NCI-H1694 treated with DMSO at 0.1 percent for 48 hours (cell line): ENCODE measurements at places on chromosomes 5 and 9.

GRCh38 chr5:130385656-130386055 lies 481.4 kb downstream of the CHSY3 start:
- DNase-seq = no peak

DNA sequence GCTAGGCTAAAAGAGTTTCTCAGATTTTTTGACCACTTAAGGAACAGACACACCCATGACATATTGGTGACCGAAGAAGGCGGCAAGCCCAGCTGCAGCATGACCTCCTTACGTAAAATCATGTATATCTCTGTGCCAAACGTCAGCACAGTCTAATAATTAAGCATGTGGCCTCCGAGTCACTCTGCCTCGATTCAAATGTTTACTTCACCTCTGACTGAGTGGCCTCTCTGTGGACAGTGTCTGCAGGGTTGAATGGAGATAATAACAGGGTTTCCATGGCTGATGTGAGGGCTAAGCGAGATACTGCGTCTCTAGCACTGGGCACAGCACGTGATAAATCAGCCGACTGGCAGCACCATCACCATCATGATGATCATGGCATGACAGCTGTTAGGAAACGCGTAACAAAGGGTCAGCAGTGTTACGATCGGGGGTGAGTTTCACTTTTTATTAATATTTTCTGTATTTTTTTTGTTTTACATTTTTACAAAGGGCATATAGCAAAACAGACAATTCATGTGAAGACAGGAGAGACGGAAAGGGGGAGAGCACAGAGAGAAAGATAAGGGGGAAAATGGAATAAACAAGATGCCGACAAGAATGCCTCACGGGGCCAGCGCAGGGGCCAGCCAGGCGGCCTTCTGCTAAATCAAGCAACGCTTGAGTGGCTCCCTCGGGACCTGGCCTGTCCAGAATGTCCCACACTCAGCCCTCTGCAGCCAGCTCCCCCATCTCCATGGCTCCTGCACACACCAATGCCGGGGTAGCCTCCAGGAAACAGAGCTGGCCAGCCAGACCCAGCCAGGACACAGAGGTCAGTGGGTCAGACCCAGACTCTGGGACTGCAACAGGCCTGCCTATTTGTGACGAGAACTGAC lies 60.3 kb downstream of the ADAMTS2 start:
- no peak for DNase-seq

DNA sequence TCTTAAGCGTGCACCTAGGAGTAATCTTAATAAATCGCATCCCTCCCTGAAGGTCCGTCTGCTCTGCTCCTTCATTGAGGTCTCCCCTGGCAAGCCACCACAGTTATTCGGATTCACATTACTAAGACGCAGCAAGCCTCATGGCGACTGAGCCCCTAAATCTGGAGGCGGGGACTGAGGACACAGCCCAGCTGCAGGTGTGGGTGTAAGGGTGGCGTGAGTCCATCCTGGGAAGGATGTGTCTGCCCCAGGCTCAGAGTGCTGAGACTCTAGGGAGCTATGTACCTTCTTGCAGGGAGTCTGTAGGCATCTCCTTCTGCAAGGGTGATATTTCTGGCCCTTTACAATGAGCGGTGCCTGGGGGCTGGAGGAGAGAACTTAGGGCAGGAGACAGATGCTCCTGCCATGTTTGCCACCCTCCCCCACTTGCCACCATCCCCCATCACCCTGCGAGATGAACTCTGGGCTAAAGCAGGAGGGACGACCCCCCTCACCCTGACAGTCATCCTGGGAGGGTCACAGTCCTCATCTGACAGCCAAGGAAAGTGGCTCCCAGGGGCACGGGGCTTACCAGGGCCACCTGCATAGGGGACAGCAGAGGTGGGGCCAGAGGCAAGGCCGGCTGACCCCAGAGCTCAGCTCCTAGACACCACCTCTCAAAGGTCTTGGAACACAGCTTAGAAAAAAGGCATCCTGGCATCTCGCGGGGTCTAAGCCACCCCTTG lies 76.4 kb upstream of the FCN1 start:
- DNase-seq = no peak

DNA sequence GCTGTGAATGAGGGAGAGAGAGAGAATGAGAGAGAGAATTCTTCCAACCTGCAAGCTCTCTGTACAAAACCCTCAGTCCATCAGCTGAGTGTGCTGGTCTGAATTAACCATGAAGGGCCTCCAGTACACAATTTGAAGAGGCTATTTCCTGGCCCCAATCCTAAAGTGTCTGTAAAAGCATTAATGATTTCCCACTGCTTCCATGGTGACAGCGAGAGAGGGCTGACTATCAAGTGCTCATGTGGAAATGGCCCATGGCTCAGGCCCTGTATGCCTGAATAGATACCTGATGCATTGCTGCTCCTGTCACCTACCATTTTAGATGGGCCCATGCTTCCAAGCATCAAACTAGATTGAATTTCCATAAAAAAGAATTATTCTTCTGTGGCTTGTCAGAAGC lies 592.4 kb downstream of the KIF4B start:
- no peak for DNase-seq

DNA sequence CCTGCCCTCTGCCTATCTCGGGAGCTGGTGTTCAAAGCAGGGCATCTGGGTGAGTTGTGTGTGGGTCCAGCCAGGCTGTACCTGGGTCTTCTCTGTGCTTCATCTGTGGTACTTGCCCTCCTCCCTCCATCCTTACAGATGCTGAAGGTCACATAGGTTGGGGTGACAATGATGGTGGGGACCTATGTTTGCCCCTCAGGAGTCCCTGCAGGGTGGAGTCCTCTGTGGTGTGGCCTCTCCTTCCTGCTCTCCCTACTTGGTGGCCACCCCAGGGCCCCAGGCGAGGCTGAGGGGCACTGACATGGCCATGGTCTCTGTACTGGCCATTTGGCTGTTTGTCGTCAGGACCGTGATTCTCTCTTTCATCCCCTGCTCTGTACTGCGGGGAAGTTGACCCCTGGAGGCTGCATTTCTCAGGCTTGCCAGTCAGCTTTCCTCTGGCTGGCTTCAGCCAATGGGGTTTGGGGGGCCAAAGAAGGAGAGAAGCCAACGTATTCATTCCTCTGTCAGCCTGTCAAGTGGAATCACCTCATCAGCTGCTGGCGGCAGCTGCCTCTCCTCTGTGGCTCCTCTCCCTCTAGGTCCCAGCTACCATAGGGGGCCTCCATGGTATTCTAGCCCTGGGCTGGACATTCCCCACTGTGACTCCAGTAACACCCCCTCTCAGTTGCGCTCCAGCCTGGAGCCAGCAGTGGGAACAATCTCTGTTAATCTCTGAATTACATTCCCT lies 4.6 kb downstream of the DCANP1 start:
- no peak for DNase-seq

DNA sequence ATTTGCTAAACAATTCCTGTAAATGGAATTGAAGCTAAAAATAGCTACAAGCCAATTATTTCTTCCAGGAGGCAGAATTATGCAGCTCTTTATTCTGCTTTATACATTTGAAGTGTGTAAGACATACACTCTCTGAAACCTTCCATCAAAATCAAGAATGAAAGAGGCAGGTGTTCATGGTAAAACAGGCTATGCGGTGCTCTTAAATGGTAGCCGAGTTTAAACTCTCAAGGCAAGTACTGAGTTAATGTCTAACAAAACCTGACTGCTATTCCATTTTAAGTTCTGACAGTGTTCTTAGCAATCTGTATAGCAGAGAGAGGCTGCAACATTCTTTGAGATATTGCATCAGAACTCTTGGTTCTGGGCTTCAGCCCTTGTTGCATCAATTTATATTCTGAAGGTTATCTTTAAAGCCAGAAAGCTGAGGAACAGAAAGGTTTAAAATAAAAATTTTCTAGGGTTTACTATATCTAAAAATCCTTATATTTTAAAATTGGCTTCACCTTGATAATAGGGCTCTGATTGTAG lies 248.3 kb upstream of the CCNG1 start:
- no peak for DNase-seq

DNA sequence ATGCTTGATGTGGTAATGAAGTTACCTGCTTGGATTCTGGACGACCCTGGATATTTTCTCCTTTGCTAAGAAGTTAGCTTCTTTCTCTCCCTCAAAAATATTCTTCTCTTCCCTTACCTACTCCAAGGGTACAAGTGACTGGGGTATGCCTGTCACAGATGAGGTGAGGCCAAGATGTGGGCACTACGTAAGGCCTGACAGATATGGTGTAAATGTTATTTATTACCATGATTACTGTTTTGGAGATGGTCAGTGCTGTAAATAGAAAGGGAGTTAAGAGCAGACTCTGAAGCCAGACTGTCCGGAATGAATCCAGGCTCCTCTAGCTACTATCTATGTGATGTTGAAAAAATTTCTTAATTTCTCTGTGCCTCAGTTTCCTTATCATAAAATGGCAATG lies 1.1 kb upstream of the KIAA1958 start:
- DNase-seq = no peak

- no peak for DNase-seq
Measured at GRCh38 chr5:89372176-89372575, 489.2 kb upstream of the MEF2C start.

DNA sequence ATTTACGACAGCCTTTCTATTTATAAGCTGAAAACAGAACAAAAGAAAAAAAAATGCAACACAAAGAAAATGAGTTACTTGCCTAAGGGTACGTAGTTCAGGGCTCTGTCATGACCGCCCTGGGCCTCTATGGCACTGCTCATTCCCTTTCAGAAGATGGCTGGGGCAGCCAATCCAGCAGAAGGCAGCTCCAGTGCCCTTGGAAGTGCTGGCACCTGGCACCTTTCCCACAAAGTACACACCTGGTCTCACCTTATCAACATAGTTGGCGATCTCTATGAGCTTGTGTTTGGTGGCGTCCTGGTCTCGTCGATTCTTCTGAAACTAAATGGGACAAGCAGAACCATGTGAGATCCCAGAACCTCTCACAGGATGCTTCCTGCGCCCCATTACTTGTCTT lies 53.2 kb downstream of the NIPAL4 start:
- DNase-seq = no peak

DNA sequence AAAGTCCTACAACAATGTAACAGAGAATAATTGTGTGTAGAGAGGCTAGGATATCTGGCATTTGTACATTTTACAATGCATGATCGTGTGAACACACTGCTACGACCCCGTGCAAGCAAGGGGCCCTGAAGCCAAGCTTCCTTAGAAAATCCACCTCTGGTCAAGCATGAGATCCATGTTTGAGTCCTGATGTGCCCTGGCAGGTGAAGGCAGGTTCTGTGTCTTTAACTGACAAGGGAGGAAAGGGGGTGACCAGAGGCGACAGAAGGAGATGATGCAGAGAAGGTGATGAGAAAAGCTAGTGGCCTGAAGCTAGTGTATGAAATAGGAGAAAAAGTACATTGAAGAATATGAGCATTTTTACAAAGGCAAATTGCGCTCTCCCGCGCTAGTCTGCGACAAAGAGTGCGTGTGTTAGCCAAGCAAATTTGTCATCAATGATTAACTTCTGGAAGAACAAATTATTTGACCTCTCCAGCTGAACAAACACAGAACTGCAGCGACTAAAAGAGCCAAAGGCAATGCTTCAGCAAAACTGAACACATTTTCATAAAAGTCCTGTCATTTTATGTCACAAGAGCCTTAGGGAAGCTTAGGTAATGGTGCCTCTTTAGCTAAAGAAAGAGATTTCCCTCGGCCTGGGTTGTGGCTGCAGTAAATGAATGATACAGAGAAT lies 101.7 kb upstream of the DAPK1 start:
- DNase-seq = no peak

DNA sequence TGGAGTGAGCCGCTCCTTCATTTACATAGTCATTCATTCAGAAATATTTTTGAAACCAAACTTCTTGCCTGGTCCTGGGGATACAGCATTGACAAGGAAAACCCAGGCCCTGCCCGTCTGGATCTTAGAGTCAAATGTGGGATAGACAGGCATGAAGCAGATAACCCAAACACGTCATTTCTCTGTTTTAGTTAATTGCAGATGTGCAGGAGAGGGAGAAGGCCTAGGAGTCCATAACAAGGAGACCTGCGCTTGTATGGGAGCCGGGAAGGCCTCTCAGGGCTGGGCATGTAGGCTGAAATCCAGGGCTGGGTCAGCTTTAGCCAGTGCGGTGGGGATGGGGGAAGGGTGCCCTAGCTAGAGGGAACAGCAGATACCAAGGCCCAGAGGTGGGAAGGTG lies 43.3 kb downstream of the PRRX2 start:
- no peak for DNase-seq

DNA sequence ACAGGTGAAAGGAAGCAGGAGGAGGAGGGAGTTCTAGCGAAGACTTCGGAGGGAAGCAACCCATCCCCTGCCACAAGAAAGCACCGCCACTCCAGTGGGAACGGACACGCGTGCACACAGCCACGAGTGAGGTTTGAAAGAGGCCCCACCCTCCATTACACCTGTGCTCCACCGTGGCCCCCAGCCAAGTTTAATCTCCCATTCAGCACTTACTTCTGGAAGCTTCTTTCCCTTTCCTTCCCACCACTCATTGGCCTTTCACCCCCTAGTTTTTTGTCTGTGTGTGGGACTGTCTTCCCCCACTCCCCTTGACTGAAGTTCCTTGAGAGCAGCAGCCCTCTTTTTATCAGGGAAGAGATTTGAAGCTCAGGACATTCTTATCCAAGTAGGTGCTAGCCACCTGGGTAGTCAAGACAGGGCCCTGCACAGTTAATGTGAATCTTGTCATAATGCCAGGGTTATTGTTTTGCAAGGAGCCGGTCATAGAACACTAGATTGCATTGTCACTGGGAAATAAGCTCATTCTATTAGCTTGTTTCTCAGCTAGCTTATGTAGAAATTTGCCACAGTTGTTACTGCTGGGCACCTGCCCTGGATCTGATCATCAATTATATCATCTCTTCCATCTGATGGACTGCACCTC lies 256.0 kb downstream of the DOCK8 start:
- DNase-seq = no peak

- DNase-seq = peak; percentile 33
Measured at GRCh38 chr9:132411091-132411508, 1.1 kb downstream of the CFAP77 start.

DNA sequence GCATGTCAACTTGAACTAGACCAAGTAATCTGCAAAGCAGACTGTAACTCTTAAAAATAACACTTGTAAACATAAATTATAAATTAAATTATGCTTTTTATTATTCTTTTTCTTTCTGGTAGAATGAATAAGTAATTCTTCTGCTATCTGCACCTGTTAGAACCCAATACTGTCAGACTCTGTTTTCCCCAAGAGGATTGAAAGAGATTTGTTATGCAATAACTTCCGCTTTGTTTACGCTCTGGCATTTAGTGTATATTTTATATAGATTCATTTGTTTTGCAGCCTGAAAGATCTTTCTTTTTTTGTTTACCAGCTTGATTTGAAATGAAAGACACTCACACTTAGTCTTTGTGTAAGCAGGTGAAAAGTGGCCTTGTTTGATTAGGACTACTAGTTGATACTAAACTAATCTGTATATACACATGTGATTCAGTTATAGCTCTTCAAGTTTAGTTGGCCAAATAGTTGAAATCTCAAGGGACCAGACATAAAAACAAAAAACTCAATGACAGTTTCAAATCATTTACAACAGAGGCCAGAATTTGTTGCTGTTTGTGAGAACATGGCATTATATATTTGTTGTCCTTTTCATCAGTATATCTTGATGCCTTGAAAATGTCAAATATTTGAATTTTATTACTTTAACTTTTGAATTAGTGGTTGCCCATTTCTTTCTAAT lies 155.8 kb downstream of the PBX3 start:
- no peak for DNase-seq

GRCh38 chr5:176636426-176636825 lies 6.0 kb downstream of the EIF4E1B start:
- DNase-seq = no peak
